Activated T-cell treated with anti-CD3 and anti-CD28 coated beads, Interleukin-2, amount 50 U/mL, for 72 hours (primary cell): ENCODE measurements at places on chromosomes 7 and 10. TPM values are rescaled to one million over a fixed set of nuclear protein-coding genes. Genes with fewer than 3 reads are reported as not detected.

OR2A42 gene
- total RNA-seq, result not detected

DDX50 gene
- total RNA-seq, result 61.8 TPM

MYO3A gene
- total RNA-seq, result not detected

PITX3 gene
- total RNA-seq, result 0.28 TPM

TMEM236 gene
- total RNA-seq, result 0.58 TPM

TUBAL3 gene
- total RNA-seq, result not detected

AUTS2 gene
- total RNA-seq, result 7.9 TPM

PRSS37 gene
- not detected for total RNA-seq

AGMO gene
- not detected for total RNA-seq

GPR15LG gene
- not detected for total RNA-seq

DNA sequence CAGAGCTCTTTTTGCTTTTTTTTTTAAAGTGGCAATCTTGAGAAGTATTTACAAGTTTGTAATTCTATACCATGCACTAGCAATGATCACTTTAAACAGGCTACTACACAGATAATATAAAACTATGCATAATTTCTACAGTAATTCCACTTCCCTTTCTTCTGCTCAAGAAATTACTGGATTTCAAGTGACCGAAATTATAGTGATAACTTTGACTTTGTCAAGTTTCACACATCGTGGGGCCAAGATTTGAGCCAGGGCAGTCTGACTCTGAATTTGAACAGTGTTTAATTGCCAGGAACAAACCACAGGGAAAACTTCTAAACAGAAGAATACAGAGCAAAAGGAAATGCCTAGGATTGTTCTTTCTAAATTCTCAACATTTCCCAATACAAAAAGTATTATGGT, 288.3 kb upstream of the MKLN1 start:
- H3K27me3 ChIP-seq, result no peaks in the 10 kb centered on the region
- H3K27ac ChIP-seq, result peak overlapping the region; percentile 38

DNA sequence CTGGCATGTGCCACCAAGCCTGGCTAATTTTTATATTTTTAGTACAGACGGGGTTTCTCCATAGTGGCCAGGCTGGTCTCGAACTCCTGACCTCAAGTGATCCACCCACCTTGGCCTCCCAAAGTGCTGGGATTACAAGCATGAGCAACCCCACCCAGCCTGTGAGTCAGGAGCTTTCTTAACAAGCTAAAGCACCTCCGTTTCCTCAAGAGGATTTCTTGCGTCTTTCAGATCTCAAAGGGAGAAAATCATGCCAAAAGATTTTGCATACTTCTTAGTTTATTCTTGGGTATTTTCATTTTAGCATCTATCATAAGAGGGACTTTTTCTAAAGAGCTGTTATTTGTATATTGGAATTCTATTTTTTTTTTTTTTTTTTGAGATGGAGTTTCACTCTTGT, 47.9 kb upstream of the FOXK1 start:
- no peak overlapping the region for H3K4me3 ChIP-seq
- no peak for DNase-seq
- no peaks in the 10 kb centered on the region for H3K36me3 ChIP-seq
- H3K27ac ChIP-seq, result no peak overlapping the region
- peaks cover 11% of the 10 kb centered on the region for H3K4me1 ChIP-seq

DNA sequence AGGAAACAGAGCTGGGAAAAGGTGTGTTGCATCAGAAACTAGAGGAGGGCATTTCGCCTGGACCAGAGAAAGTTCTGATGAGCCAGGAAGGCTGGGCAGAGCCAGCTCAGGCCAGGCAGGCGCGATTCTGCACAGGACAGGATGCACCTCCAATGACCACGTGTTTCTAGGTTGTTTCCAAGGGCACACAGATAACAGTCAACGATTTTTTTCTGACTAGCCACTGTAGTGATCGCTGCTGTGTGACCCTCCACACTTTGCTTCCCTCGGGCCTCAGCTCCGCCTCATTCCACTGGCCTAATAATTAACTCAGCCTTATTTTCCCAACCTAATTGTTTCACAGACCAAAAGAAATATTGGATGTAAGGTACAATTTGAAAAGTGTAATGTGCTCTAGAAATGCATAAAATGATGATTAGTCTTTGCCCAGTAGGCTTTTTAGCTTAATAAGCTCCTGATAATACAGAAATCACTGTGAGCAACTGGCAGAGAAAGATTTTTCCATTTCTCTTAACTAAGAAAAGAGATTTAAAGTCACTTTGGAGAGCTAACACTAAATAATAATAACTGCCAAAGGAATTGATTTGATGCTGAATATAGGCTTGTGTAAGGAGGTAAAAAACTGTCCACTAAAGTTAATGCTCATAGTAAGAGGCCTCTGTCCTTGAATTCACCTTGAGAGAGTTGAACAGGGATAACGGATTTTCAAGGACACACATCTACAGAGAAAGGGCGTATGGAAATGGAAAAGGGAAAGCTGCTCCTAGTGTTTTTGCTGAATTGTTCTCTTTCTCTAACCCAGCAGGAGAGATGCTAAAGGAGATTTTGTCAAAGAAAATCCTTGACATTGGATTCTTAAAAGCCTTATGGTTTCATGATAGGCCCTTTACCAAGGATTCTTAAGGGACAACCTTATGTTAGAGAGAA, 291.0 kb upstream of the C7orf33 start:
- H3K27me3 ChIP-seq, result no peaks in the 10 kb centered on the region
- no peaks in the 10 kb centered on the region for H3K36me3 ChIP-seq
- no peak overlapping the region for H3K27ac ChIP-seq
- DNase-seq, result no peak

- H3K27ac ChIP-seq, result no peak overlapping the region
- no peak overlapping the region for H3K4me3 ChIP-seq
- no peaks in the 10 kb centered on the region for H3K27me3 ChIP-seq
- no peak for DNase-seq
- H3K4me1 ChIP-seq, result peaks cover 33% of the 10 kb centered on the region
These were observed 76.8 kb downstream of the ALOX5 start for GRCh38 chr10:45450866-45451265.

- H3K27ac ChIP-seq, result no peak overlapping the region
- H3K4me3 ChIP-seq, result no peak overlapping the region
- no peak for DNase-seq
- no peaks in the 10 kb centered on the region for H3K27me3 ChIP-seq
These were observed 95.7 kb downstream of the CTTNBP2 start for GRCh38 chr7:117777335-117778142.

- H3K4me3 ChIP-seq, result no peak overlapping the region
- H3K36me3 ChIP-seq, result peaks cover 9% of the 10 kb centered on the region
- H3K27ac ChIP-seq, result no peak overlapping the region
- peaks cover 26% of the 10 kb centered on the region for H3K4me1 ChIP-seq
These were observed 19.1 kb downstream of the FAM3C start for GRCh38 chr7:121376979-121377378.

DNA sequence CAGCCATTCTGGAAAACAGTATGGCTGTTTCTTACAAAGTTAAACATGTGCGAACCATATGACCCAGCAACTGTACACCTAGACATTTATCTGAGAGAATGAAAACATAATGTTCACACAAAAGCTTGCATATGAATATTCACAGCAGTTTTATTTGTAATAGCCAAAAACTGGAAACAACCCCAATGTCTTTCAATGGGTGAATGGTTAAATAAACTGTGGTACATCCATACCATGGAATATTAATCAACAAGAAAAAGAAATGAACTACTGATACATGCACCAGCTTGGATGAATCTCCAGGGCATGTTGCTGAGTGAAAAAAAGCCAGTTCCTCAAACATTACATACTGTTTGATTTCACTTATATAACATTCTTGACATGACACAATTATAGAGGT, 37.3 kb downstream of the LEP start:
- no peaks in the 10 kb centered on the region for H3K4me1 ChIP-seq
- H3K27me3 ChIP-seq, result peaks cover 15% of the 10 kb centered on the region
- peaks cover 8% of the 10 kb centered on the region for H3K36me3 ChIP-seq
- no peak overlapping the region for H3K27ac ChIP-seq
- H3K4me3 ChIP-seq, result no peak overlapping the region

DNA sequence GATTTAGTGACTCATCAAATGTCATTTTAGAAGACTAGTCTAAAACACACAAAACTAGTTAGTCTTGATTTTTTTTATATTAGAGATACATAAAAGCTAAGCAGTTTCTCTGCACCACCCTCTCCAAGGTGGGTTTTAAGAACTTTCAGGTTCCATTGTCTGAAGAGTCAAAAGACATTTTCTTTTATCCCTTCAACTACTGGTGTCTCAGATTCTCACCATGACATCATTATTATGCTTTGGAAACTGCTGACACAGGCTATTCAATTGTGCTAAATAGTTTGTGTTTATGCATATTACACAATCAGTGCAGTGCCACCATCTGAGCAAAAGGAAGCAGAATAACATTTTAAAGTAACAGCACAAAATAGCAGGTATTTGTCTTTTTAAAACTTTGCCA, 52.2 kb downstream of the IGF2BP3 start:
- no peak overlapping the region for H3K27ac ChIP-seq
- H3K4me3 ChIP-seq, result no peak overlapping the region
- H3K36me3 ChIP-seq, result no peaks in the 10 kb centered on the region

GRCh38 chr10:114491419-114491818, 87.1 kb upstream of the AFAP1L2 start:
- peaks cover 8% of the 10 kb centered on the region for H3K36me3 ChIP-seq
- H3K27ac ChIP-seq, result peak overlapping the region; percentile 88
- no peaks in the 10 kb centered on the region for H3K27me3 ChIP-seq
- no peak for DNase-seq
- H3K4me3 ChIP-seq, result peak overlapping the region; percentile 61
- peaks cover 86% of the 10 kb centered on the region for H3K4me1 ChIP-seq

DNA sequence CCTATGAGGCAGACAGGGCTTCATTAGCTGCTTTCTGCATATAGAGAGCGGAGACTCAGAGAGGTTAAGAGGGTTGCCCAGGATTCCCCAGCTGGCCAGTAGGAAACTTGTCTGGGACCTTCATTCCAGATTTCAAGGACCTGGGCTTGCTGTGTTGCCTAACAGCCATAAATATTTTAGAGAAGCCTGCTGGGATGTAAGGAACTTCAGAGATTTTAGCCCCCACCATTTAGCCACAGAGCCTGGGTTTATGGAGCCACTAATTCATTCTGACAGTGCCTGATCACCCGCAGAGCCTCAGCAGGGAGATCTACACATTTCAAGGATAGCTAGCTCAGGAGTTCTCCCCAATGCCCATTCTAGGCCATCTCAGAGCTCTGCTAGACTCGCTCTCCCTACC, 56.6 kb upstream of the TRUB1 start:
- no peaks in the 10 kb centered on the region for H3K36me3 ChIP-seq
- H3K4me1 ChIP-seq, result peaks cover 7% of the 10 kb centered on the region
- no peak overlapping the region for H3K4me3 ChIP-seq
- peaks cover 12% of the 10 kb centered on the region for H3K27me3 ChIP-seq
- H3K27ac ChIP-seq, result no peak overlapping the region

DNA sequence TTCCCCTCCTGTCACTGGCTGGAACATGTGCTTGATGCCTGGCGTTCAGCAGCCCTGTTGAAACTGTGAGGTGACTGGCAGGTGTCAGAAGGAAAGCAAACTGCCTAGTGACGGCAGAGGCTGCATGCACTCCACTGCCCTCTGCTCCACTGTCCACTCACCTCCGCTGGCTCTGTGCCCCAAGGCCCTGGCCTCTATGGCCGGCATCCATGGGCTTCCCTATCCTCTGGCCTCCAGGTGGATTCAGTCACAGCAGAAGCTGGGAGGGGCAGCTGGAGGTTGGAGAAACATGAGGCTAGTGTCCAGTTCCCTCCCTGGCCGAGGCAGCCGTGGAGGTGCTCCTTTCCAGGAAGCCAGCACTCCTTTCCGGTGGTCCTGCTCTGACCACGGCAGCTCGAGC, 31.2 kb upstream of the INSIG1 start:
- peaks cover 11% of the 10 kb centered on the region for H3K4me1 ChIP-seq
- H3K27me3 ChIP-seq, result no peaks in the 10 kb centered on the region
- no peak overlapping the region for H3K27ac ChIP-seq
- no peaks in the 10 kb centered on the region for H3K36me3 ChIP-seq
- DNase-seq, result no peak
- no peak overlapping the region for H3K4me3 ChIP-seq

DNA sequence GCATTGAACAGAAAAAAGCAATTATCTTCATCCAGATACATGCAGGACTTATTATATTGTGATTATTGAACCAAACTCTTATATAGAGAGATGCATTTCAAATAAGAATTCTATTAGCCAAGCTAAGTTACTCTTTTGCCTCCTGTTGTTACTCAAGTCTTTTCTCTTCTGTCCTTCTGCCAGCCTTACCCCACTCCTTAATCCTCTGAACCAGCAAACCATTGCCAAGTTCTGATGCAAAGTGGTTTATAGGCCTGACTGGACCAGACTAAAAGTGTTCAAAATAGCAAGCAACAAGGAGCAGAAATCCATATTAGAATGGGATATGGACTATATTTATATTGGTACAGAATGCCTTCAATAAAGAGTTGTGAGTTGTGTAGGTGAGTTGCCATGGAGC, 2.2 kb upstream of the SLC26A4 start:
- peak overlapping the region; percentile 86 for H3K4me3 ChIP-seq
- H3K36me3 ChIP-seq, result peaks cover 4% of the 10 kb centered on the region
- H3K4me1 ChIP-seq, result peaks cover 38% of the 10 kb centered on the region
- peaks cover 21% of the 10 kb centered on the region for H3K27me3 ChIP-seq
- DNase-seq, result no peak

- DNase-seq, result peak; percentile 69
- H3K4me3 ChIP-seq, result peak overlapping the region; percentile 95
- no peak overlapping the region for H3K27ac ChIP-seq
- peaks cover 31% of the 10 kb centered on the region for H3K4me1 ChIP-seq
- no peaks in the 10 kb centered on the region for H3K27me3 ChIP-seq
These were observed 509 bp downstream of the AHR start for GRCh38 chr7:17298840-17299482.

DNA sequence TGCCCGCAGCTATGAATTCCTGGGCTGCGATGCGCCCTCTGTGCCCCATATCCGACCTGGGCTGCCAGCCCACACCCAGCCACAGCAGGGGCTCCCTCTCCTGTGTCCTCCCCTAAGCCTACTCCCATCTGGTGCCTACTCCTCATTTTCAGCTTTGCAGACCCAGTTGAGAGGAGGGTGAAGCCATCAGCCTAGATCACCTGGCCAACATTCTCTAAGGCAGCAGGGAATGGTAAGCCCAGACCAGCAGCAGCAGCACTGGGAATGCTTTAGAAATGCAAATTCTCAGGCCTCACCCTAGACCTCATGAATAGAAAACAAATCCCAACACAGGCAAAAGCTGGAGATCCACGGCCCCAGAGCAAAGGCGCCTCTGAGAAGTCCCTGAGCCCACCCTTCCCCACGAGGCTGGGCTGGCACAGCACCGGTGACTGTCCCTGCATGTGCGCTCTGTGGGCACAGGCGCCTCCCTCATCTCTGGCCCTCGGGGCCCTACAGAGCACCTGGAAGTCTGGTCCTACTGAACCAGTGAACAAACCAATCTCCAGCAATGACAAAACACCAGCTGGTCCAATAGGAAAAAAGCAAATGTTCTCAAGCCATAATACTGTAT, 161.4 kb downstream of the GFRA1 start:
- DNase-seq, result no peak
- no peak overlapping the region for H3K4me3 ChIP-seq
- H3K4me1 ChIP-seq, result no peaks in the 10 kb centered on the region
- no peak overlapping the region for H3K27ac ChIP-seq
